ENCODE measurements at places on chromosomes 7 and 10.

- peak; percentile 92 for DNase-seq
These were observed 29.0 kb upstream of the IL6 start for GRCh38 chr7:22697876-22698606.

- no peak for DNase-seq
These were observed 13.4 kb downstream of the DPCD start for GRCh38 chr10:101601541-101601940.

DNA sequence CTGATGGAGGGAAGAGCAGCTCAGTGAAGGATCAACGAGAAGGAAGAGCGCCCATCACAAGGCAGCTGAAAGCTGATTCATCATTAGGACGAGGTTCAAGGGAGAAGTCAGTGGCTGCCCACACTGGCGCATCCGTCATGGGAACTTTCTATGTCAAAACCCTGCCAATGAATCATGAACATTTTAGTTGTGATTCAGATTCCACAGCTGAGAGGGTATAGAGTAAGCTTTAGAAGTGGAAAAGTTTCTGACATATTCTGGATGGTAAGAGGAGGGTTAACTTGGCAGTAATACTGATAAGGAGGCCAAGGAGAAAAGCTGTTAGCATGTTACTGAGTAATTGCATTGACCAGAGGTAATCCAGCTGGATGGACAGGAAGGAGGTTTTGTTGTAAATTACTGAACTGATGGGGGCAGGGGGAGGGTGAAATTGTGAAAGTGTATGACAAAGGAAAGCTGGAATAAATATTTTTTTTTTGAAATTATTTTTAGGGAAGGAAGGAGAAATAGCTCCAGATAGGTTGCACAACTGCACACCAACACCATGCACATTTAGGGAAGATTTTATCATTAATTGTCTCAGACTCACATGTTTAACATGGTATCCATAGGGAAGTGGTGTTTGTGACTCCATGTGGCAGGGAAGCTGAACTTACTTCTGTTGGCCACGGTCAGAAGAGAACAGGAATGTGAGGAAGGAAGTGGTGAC is 78.3 kb upstream of the NRP1 start:
- DNase-seq = peak; percentile 94

DNA sequence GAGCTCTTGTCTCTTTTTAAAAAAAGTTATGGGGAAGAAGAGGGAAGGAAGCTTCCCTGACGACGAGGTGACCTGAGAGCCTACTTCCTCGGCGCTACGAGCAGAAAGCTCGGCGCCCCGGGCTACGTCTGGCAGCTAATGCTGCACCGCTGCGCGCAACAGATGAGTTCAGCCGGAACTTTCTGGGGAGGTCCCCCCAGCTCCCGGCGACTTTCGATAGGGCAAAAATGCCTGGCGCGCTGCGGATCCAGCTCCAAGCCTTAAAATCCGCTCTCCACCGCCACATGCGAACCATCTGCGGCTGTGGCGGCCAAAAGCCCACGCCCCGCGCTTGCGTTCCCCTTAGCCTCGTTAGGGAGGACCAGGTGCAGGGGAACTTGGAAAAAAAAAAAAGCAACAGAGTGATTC is 621 bp downstream of the P4HA1 start:
- peak; percentile 76 for DNase-seq

DNA sequence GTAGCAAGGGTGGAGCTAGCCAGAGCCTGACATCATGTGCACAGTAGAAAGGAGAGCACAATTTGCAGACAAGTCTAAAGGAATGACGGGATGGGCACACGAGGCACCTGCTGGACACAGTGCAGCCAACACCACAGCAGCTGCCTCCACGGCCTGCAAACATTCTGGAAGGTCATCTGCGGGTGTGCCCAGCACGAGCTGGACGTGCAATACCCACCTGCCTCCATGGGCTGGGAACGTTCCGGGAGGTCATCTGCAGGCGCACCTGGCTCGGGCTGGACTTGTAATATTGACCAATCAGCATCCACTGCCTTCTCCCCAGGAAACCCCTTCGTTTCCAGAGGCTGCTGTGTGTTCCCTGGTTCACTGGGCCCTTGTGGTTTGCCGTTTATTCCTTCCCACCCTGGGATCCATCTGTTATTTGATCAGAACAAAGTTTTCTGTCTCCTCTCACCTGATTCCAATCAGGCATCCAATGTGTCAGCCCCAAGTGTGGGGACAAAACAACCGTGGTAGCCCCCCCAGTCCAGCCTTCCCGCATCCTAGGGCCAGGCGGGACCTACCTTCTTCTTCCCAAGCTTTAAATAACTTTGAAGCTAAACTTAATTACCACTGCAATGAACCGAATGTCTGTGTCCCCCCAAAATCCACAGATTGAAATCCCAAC is 243.4 kb upstream of the PPP2R2D start:
- DNase-seq = no peak

GRCh38 chr7:27923642-27923980 is 183.6 kb downstream of the TAX1BP1 start:
- no peak for DNase-seq

- DNase-seq = peak; percentile 1
These were observed 135.9 kb downstream of the ZNF92 start for GRCh38 chr7:65509368-65510186.

- no peak for DNase-seq
These were observed 4.4 kb downstream of the JAZF1 start for GRCh38 chr7:28176174-28176573.

DNA sequence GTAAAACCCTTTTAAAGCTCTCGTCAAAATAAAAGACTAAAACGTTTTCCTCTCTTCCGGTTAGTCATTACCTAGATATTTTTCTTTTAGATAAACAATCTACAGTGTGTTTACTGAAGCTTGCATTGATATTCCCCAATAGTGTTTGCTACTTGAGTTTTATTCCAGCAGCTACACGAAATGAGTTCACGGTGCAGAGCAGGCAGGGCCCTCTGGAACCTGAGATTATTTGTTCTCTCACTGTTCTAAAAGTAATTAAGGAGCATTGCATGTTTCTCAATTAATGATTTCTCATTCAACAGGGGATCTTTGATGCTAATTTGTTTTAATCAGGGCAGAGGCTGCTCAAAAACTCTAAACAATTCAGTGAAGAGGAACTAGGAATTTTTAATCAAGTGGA is 319.7 kb downstream of the GFRA1 start:
- DNase-seq = no peak

DNA sequence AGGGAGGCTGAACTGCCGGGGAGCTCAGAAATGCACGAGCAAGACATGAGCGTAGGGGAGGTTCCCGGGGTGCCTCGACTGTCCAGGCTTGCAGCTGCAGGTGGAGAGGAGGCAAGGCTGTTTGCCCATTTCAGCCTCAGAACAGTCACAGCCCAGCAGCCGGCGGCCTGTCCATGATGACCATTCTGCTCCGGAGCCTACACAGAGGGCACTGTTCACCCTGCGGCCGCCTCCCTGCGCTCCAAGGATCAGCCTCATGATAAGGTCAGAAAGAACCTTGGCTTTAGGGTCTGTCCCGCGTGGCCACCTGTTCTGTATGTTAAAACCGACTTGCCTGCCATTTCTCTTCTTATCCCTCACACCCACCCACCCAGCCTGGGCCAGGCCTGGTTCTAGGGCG is 21.9 kb upstream of the CFAP46 start:
- no peak for DNase-seq

DNA sequence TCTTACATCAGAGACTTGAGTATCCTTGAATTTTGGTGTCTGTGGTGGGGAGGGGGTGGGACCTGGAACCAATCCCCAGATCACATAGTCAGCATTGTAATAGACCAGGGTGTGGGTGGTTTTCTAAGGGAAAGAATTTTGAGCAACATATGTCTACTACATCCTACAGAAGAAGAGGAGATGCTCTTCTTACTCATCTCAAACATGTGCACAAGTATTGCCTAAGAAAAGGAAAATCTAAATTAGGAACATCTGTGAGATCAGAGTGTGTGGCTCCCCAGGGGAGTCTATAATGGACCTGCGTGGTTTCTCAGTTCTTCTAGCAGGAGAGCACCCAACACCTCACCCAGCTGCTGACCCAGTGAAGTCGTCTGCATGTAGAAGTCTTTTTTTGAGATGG is 148.8 kb downstream of the CCDC3 start:
- no peak for DNase-seq

GRCh38 chr7:130346177-130346905 is 1.7 kb downstream of the CPA5 start:
- no peak for DNase-seq

DNA sequence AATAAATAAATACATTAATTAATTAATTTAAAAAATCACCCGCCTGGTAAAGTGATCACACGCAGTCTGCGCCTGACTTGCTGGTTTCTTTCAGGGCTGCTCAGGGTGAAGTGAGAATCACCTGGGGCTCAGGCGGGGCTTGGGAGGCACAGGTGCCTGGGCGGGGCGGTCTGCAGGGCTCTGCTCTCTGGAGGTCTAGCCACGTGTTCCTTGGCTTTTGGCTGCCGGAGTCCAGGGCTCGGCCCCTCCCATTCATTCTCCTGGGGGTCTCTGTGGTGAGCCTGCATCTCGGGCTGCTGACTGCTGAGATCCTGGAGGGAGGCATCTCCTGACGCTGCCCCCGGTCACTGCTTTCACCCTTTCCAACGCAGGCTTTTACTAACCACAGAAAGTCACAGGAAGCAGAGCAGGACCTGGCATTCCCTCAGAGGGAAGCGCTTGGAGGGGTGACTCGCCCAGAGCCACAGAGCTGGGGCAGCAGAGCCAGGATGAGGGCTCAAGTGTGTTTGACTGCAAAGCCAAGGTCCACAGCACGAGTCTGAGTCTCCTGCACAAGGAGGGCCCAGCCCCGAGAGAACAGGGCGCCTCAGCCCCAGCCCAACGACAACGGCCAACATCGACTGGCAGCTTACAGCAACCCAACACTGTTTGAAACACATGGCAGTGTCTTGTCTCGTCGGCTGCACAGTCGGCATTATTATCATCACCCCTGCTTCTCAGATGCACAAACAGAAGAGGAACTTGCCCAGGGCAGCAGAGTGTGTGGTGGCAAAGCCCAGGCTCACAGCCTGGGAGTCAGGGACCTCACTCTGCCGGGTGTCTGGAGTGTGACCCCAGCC is 22.4 kb upstream of the MNX1 start:
- DNase-seq = no peak

DNA sequence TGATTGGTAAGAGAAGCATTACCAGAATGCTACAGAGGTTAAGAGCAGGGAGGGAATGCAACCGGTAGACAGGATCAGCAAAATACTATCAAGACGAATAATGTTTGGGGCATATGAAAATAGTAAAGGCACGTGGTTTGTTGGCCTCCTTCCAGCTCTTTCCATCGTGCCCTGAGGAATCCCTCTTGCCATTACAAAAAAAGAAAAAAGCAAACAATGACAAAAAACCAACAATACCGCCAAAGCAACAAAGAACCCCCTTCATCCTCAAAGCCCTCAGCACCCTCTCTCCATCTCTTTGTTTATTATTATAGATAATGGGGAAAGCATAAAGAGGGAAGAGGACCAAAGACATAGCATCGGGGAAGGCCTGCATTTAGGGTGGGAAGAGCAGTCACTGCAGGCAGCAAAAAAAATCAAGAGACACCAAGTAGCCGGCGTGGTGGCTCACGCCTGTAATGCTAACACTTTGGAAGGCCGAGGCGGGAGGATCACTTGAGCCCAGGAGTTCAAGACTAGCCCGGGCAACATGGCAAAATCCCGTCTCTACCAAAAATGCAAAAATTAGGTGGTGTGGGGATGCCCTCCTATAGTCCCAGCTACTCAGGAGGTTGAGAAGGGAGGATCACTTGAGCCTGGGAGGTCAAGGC is 78.0 kb downstream of the HIP1 start:
- no peak for DNase-seq

DNA sequence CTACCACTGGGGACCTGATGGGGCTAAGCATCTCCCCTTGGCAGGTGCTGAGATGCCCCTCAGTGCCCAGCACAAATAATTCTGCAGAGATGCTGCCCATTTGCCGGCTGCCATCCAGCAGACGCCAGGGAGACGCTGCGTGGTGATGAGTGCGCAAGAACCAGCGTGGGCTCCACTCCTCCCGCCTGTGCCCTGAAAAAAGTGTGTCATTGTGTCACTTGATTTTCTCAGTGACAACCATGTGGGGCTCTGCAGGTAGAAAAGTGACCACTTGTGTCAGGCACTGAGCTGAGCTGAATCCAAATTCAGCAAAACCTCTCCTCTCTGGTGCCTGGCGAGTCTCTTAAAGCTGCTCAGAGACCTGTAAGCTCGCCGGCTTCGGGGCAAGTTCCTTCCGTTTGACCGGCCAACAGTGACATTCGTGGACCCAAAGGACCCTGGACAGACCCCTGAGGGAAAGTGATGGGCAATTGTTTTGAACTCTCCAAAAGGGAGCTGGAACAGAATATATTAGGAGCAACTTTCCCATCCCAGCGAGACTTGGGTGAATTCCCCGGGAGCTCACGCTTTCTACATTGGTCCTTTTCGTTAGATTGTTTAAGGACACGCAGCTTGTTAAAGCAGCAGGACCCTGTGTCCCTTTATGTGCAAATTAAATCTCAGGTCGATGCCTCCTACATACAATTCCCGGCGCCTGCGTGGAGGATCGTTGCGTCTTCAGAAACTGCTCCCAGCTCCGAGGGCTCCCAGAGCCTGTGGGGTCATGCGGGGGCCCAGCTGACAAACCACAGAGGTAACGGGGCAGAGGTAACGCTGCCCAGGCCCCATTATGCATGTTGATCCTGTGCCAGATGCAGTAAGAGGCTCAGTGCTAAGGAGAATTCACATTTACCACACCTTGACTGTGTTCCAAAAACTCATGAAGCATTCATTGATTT is 332.7 kb downstream of the ADARB2 start:
- DNase-seq = no peak

- DNase-seq = no peak
These were observed 99.6 kb downstream of the SVIL start for GRCh38 chr10:29535012-29535777.

GRCh38 chr7:99833289-99833877 is 5.6 kb downstream of the CYP3A43 start:
- no peak for DNase-seq

DNA sequence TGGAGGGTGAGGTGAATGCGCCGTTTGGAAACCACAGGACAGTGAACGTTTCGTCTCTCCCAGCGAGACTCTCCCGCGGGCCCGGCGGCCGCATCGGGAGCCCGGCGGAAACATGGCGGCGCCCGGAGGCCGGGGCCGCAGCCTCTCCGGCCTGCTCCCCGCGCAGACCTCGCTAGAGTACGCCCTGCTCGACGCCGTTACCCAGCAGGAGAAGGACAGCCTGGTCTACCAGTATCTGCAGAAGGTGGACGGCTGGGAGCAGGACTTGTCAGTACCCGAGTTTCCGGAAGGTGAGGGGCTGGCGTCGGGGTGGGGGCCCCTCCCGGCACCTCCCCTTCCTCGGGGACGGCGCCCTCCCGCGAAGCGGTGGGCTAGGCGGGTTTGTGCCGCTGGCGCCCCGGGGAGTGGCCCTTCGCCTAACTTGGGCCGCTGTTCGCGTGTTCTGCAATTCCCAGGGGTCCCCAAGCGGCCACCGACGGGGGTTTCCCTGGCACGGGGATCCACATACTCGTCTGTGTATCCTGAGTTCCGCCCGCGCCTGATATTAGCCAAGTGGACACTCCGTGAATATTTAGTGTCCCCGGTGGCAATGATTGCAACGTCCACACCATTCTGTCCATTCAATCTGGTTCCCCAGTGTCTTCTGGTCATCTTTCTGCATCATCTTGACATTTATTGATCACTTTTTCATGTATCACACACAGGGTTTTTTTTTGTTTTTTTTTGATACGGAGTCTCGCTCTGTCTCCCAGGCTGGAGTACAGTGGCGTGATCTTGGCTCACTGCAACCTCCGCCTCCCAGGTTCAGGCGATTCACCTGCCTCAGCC is 514 bp downstream of the NHLRC2 start:
- peak; percentile 68 for DNase-seq

GRCh38 chr10:90920986-90921666 is at the start of gene ANKRD1:
Gene ANKRD1, minus strand, starts transcription at chr10:90921087. Its CDS starts 60 bp downstream, at chr10:90921027.
- DNase-seq = no peak
